ENCODE measurements at places on chromosomes 3 and 15.

- DNase-seq: no peak
These were observed 88.3 kb upstream of the FRMD4B start for GRCh38 chr3:69474186-69474585.

GRCh38 chr3:73479325-73479724, 145.4 kb downstream of the PDZRN3 start:
- no peak for DNase-seq

GRCh38 chr3:156460206-156460611, 94.7 kb downstream of the SSR3 start:
- no peak for DNase-seq

GRCh38 chr3:111971533-111972130, 7.2 kb upstream of the ABHD10 start:
- DNase-seq: no peak

- DNase-seq: no peak
These were observed 835 bp downstream of the MEIS2 start for GRCh38 chr15:37099319-37100108.

DNA sequence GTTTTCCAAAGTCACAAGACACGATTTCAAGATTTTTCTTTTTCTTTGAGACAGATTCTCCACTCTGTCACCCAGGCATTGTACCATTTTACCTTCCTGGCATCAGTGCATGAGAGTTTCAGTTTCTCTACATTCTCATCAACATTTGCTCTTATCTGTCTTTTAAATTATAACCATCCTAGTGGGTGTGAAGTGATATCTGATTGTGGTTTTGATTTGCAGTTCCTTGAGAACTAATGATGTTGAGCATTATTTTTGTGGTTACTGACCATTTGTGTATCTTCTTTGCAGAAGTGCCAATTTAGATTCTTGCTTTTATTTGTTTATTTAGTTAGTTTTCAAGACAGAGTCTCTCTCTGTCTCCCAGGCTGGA, 41.2 kb downstream of the ADIPOQ start:
- no peak for DNase-seq

GRCh38 chr15:31517711-31518110, 191.1 kb downstream of the KLF13 start:
- DNase-seq: no peak

DNA sequence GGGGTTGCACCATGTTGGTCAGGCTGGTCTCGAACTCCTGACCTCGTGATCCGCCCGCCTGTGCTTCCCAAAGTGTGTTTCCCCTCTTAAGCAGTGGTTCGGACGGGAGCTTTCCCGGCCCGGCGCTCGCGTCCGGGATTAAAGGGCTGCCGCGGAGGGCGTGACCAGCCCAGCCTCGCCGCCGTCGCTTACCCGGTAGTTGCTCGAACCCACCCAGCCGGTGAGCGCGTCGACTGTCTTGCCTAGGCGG, 513 bp downstream of the CLASP2 start:
- no peak for DNase-seq

- DNase-seq: no peak
These were observed 193.9 kb downstream of the ZNF621 start for GRCh38 chr3:40718681-40719080.

GRCh38 chr3:110656394-110657025, 415.1 kb upstream of the NECTIN3 start:
- no peak for DNase-seq

DNA sequence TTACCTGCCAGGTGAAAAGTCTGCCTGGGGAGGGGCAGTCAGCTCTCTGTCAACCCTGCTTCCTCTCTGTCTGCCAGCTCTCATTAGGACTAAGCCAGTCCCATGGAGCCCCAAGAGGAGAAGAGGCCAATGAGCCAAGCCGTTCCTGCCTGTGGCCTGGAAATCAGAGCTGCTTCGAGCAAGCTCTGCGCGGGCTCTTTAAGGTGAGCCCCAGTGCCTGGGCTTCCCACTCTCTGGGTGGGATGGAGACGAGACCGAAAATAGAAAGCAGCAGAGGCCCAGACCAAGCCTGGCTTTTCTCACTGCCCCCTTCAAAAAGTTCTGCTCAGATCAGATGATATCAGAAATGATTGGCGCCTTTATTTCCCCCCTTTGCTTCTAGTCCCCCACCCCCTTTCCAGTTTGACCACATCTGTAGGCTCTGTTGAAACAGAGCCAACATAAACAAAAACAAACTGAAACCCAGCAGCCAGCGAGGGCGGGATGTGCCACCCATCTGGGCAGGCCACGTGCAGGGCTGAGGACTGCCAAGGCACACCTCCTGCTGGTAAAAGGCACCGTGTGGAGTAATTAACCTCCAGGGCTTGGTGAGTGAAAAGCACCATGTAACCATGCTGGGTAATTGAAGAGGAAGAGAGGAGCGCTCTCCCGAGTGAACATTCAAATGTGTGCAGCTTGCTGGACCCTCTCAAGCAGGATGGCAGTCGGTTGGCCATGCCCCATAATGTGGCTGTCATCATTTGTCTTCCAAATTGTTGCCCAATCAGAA, 471.0 kb upstream of the PROK2 start:
- DNase-seq: no peak

DNA sequence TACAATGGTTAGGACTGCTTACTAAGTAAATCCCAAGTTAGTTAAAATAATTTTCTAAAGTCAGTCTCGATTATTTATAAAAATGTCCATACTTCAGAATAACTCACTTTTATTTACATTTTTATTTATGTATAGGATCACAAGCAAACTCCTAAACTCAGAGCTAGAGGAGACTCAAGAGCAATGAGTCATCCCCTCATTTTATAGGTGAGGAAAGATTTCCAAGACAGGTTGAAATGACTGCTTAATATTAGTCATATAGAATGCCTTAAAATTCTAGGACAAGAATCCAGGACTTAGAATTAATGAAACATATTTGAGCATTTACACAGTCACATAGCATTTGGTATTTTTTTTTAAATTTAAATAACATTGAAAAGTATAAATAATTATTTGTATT, 983.8 kb downstream of the SI start:
- no peak for DNase-seq

DNA sequence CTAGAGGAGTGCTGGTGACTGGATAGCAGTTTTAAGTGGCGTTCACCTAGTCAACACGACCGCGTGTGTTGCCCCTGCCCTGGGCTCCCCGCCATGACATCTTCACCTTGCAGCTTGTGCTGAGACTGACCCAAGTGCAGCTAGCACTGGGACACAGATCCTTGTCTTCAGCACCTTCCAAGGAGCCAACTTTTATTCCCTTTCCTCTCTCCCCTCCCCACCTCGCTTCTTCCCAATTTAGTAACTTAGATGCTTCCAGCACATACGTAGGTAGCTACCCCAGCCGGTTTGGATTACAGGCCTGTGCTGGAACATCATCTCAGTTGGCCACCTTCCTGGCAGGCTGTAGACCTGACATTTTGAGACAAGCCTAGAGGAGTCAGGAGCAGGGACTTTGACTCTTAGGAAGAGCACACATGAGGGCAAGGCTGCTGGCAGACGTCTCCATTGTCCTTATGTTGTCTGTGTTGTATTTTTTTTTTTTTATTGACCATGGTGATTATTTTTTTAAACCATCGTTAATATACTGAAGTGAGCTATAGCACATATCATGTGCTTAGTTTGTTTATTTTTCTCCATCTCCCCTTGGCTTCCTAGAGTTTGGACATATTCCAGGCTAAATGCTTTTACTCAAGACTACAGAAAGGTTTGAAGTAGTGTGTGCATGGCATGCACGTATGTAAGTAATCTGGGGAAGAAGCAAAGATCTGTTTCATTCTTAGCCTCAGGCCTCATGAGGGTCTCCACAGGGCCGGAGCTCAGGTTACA, 61.1 kb downstream of the AAGAB start:
- DNase-seq: no peak

- DNase-seq: no peak
These were observed 109.0 kb downstream of the CGGBP1 start for GRCh38 chr3:87949879-87950208.

- DNase-seq: no peak
These were observed 333.6 kb upstream of the RASGRP1 start for GRCh38 chr15:38898236-38898635.

- no peak for DNase-seq
These were observed 892 bp downstream of the NMD3 start for GRCh38 chr3:161221806-161222600.

DNA sequence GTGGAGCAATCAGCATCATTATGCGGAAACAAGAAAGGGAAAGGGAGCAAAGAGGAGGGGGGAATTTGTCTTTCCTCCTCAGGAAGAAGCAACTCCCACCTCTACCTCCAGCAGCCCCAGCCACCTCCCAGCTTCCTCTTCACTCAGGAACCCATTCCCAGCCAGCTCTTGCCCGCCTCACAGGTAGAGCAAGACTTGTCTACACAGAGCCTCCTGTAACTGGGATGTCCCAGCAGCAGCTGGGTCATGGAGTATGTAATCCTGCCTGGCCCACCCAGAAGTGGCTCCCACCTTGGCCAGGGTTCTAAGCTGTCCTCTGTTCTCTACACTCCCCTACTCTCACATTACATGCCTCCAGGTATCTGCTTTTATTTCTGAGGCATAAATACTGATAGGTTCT, 14.0 kb downstream of the IGDCC3 start:
- no peak for DNase-seq

GRCh38 chr15:99345242-99345641, 94.0 kb downstream of the LRRC28 start:
- DNase-seq: no peak

GRCh38 chr15:78177447-78177873, 28.3 kb downstream of the IDH3A start:
- DNase-seq: no peak

GRCh38 chr3:54772051-54772450, 155.8 kb downstream of the LRTM1 start:
- no peak for DNase-seq

DNA sequence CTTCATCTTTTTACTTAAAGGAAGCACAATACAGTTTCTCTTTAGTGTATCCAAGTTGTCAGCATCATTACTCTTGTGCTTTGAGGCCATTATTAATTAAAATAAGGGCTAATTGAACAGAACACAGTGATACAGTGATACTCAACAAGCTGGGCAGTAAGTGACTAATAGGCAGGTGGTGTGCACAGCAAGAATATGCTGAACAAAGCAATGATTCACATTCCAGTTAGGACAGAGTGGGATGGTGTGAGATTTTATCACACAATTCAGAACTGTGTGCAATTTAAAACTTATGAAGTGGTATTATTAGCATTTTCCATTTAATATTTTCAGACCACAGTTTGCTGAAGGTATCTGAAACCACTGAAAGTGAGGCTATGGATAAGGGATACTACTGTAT, 116.9 kb downstream of the PLOD2 start:
- no peak for DNase-seq

- DNase-seq: no peak
These were observed 57.9 kb upstream of the ST3GAL6 start for GRCh38 chr3:98705212-98705611.

DNA sequence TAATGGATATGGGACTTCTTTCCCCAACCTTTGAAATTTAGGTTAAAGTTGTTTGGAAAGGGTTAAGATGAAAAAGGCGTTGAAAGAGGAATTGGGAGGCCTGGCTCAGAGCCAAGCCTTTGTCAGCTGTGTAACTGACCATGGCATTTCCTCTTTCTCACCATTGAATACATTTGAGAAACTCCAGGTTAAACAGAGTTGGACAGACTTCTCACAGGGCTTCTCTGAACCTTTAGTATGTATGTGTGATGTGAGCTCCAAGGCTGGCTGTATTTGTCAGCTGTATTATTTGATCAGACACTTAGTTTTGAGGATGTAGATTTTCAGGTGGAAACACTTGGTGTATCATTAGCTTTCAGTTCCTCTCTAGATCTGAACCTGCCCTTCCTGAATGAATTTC, 136.4 kb upstream of the GOLGA6L4 start:
- no peak for DNase-seq

GRCh38 chr3:141462176-141462859, 24.5 kb upstream of the RASA2 start:
- DNase-seq: no peak

- no peak for DNase-seq
These were observed 1.1 kb upstream of the WWTR1 start for GRCh38 chr3:149658744-149659497.

GRCh38 chr15:42282344-42282743, 9.1 kb upstream of the TMEM87A start:
- DNase-seq: no peak

DNA sequence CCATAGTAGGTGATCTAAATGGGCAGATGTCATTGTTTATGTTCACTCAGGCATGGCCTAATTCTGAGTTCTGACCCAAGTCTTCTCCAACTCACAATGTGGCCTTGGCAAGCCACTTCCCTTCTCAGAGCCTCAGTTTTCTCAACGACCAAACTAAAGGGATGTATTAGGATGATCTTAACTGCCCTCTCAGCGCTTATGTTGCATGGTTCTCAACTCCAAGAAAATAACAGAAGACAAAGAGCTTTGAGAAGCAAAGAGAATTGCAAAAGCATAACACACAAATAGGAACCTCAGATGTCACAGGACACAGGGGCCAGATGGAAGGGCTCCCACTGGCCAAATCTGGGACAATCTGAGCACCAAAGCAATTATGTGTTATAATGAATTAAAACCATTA, 8.6 kb downstream of the RHCG start:
- no peak for DNase-seq

DNA sequence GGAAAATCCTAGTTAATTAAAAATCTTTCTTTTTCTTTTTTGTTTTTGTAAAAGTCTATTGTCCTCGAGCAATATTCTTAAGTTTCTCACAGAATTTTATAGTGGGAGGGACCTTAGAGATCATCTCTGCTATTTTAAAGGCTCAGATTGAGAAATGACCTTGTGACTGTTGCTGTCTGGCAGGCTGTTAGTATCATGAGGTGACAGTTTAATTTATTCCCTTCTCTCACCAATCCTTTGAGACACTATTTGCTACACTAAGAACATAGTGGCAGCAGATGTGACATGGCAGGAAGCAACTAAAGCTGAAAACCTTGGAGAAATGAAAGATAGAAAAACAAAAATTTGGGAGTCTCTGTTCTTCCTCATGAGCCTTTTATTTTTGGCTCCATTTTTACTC, 24.9 kb downstream of the APPL1 start:
- no peak for DNase-seq

GRCh38 chr3:105957722-105958121, 88.9 kb upstream of the CBLB start:
- no peak for DNase-seq

DNA sequence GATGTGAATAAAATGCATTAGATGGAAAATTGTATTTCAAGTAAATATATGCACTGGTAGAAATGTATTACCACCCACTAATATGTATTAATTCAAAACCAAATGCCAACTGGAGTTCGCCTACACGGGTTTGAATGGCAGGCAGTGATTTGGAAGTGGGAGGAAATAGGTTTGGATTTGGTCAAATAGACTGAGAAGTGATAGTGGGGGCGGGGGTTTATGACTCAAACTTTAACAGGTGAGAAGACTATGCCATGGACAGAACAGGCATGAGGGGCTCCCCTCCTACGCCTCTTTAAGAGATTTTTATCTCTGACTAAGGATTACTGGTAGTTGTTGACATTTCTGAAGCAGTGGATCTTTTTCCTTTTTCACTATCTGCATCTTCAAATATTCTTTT, 677.8 kb downstream of the NTRK3 start:
- DNase-seq: no peak

DNA sequence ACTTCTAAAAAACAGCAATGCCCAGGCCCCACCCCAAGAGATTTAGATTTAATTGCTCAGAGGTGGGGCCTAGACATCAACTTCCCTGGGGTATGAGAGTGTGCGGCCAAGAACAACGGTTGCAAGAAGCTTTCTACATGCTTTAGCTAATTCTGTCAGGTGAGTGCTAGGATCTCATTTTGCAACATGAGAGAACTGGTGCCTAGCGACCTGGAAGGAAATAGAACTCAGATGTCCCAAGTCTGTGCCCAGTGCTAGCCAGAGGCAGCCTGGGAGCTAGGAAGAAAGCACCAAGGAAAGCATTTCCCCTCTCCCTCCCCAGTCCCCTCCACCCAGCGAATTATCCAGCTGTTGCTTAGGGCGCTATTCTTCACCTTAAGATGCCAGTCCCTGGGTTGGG, 22.9 kb upstream of the HRH1 start:
- no peak for DNase-seq
